ENCODE measurements at places on chromosomes 2 and 18.

DNA sequence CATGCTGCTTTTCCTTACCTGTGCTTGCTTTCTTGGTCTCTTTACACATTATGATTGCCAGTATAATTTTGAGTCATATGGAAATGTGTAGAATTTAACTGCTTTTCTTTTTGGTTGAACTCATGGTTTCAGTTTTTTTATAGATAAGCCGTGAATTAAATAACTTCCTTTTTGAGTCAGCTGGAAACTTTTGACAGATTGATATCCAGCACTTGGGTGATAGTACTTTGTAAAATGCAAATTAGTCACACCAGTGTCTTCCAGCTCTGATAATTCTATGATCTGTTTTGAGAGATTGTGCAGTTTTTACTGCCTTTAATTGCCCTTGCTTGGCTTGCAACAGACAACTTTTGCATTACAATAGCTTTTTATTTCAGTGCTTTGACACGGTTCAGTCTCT, 86.4 kb downstream of the NCOA1 start:
- no peak for DNase-seq

DNA sequence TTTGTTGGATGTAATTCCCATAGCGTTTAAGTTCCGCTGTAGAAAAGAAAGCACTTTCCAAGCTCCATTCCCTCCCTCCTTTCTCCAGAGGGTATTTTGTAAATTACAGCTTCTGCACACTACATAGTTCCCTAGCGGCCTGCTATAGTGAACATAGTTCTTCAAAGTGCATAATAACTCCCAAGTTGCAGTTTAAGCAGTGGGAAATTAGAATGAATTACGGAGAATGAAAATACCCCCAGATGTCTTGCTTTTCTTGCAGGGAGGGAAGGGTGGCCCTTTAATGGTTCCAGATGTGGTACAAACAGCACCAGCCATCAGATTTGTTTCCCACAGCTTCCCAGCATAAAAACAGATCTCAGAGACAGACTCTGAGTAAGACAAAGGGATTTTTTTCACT, 893.9 kb downstream of the SUCLG1 start:
- DNase-seq = no peak

GRCh38 chr2:230863442-230864121, 1.2 kb upstream of the ITM2C start:
- no peak for DNase-seq

- DNase-seq = no peak
Observed at GRCh38 chr2:32832821-32833220, 113.9 kb upstream of the LTBP1 start.

- DNase-seq = no peak
Observed at GRCh38 chr18:8996771-8997432, 105.6 kb upstream of the NDUFV2 start.

DNA sequence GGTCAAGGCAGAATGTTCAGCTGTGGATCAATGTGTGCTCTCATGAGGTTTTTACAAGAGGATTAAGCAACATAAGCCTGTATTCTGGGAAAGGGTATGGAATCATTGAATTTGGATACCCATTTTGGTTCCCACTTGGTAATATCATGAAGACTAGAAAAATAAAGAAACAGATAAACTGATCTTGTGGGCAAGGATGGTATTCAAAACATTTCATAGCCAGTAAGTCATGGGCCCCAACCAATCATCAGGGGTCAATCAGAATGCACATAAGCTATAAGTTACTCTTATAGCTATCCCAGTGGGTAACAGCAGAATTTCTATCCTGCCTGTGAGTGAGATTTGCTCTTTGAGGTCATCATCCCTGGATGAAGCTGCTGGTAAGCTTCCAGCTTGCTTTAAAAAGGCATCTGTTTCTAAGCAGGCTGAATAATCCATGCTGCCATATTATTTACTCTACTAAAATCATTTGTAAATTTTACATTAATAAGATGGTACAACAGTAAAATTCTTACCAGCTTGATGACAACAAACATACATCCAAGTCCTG, 291.2 kb downstream of the RAD51AP2 start:
- no peak for DNase-seq

DNA sequence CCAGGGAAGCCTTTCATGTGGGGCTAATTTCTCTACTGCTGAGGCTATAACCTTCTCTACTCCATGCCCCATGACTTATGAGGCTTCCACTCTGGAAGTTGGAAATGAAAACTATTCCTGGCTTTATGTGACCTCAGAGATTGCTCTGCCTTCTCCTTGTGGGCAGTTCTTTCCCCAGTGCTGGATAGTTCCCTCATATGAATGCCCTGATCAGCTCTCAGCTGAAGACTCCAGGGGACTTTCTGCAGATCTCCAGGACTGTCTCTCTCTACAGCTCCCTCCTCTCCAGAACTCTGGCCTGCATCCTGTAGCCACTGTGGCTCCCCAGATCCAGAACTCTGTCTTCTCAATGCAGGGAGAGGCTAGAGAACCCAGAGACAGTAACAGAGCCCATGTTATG, 235.1 kb downstream of the SEPTIN10 start:
- DNase-seq = no peak

- peak; percentile 3 for DNase-seq
Observed at GRCh38 chr2:63888490-63889402, 47.0 kb downstream of the UGP2 start.

DNA sequence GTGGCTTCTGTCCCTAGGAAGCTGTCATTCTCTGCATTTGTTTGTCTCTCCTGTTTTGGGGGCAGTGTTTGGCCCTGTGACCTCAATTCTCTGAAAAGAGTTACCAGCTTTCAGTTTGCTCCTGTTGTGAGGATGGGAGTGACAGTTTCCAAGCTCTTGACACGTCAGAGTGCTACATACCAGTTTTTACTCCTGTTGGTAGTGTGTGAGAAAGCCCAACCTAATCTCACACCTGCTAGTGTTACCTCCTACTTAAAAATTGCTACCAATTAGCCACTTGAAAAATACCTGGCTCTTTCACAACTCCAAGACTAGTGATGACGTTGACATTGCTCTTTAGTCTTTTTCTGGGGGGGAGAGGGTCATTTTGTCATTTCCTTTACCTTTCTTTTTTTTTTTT, 14.1 kb downstream of the SKA1 start:
- no peak for DNase-seq
